ENCODE measurements at places on chromosomes 2 and 18.

GRCh38 chr2:83630351-83630750 is 828.7 kb downstream of the SUCLG1 start:
- no peak for DNase-seq

DNA sequence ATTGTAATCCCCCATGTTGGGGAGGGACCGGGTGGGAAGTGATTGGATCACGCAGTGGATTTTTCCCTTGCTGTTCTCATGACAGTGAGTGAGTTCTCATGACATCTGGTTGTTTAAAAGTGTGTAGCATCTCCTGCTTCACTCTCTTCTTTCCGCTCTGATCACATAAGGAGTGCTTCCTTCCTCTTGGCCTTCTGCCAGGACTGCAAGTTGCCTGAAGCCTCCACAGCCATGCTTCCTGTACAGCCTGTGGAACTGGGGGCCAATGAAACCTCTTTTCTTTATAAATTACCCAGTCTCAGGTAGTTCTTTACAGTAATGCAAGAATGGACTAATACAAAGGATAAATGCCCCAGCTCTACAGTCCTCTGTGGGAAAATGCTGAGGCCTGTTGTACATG is 437.5 kb upstream of the NXPH2 start:
- DNase-seq = no peak

DNA sequence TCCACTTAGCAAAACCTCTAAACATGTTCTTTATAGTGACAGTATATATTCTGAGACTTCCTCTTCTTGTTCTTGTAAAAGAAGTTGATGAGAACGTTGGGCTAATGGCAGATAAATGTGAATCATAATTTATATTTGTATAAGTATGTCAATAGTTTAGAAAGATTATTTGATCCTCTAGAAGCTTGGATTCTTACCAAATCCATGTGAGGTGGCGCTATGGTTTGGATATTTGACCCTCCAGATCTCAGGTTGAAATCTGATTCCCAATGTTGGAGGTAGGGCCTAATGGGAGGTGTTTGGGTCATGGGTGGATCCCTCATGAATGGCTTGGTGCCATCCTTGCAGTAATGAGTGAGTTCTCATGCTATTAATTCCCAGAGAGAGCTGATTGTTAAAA is 29.8 kb upstream of the SCN1A start:
- DNase-seq = no peak

DNA sequence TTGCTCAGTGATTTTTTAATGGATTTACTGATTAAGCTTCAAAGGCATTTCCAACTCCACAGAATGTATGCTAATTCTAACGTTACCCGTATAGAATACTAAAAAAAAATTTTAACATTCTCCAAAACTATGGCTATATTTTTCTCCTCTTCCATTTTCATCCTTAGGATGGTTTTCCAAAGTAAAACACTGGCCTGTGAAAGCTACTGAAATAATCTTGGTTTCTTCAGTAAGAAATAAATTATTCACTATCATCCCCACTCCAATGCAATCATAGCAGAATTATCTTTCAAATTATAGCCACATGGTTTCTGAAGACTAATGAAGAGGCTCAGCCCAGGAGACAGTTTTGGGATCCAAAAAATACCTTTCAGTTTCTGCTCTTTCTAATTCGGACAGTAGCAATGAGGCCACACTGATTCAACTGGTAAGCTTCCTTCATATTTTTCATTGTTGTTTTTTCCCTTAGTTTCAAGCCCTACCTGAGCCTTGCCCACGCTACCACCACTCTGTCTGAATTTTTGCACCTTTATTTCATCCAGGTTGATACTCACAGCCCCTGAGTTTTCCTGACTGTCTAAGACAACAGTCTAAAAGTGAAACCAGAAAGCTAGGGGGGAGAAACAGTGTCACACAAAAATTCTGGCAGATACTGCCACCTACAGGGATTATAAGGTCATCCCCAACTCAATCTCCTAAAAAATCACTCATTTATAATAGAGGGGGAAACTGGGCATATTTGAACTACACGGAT is 887.9 kb downstream of the NRXN1 start:
- DNase-seq = no peak

- no peak for DNase-seq
These were observed 633 bp downstream of the KIAA1328 start for GRCh38 chr18:36829362-36830157.
